AG20443 (cell line): ENCODE measurements at places on chromosomes 12 and 14.
A peak's percentile ranks its signal among the peaks of the same experiment; 100 is the strongest.

DNA sequence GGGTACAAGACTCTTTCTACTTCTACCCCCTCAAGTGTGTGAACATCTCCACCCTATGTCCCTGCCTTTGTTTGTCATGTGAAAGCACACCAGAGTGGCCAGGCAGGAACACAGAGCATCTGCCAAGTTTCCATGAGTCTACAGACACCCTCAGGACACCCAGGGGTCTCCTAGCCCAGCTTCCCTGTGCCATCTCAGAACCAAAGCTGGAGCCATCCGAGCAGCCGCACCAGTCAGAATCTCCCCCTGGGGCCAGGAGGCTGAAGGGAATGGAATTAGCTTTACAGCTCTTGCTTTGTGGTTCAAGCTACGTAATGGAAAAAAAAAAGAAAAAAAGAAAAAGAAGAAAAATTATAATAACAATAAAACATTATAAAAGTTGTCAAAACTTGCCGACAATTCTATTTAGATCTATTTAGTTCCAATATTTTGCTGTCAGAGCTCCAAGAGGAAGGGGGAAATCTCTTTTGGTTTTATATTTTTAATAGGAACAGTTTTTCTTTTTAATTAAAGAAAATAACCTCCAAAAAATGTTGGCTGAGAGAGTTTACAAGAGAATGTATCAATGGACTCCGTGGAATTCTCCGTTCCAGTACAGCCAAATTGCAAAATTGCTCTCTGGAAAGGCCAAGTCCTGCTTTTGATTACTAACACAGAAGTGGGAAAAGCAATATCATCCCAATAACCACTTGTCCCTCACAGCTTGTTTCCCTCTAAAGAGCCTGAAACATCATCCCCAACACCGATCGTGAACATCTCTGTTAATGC is 37.1 kb downstream of the TBX5 start:
- peak; percentile 53 for DNase-seq

- no peak for DNase-seq
Measured at GRCh38 chr12:120620624-120621023, 19.8 kb upstream of the CABP1 start.

- no peak for DNase-seq
Measured at GRCh38 chr12:71567537-71567936, 96.1 kb downstream of the ZFC3H1 start.

- DNase-seq: no peak
Measured at GRCh38 chr12:56995201-56995929, 11.0 kb downstream of the ZBTB39 start.

DNA sequence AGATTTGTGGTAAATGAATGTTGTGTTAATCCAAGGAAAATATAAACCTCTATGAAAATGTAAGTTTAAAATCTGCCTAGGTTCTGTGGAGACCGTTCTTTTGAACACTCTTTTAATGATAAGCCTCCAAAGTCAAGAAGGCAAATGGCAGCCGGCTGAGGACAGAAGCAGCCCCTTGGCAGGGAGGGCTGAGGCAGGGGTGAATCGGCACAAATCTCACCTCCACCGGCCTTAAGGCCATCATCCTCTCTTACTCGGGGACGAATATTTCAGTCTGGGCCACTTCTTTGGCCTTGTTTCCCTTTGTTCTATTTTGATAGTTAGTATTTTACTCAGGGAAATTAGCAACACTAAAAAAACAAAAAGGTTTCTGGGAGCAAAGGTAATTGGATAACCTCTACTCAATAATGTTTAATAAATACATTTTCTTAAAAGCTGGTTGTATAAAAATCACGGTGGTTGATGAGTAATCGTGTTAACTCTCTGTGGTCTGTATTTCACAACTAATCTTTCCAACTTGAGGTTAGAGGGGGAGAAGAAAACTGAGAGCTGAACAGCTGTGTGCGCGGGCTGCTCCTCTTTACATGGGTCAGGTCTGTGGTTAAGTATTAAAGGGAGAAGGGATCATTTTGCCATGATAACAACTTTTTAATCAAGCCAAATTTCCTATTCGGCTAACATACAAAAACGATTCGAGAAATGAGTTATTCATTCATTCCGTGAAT is 18.6 kb downstream of the LGMN start:
- DNase-seq: peak; percentile 38

DNA sequence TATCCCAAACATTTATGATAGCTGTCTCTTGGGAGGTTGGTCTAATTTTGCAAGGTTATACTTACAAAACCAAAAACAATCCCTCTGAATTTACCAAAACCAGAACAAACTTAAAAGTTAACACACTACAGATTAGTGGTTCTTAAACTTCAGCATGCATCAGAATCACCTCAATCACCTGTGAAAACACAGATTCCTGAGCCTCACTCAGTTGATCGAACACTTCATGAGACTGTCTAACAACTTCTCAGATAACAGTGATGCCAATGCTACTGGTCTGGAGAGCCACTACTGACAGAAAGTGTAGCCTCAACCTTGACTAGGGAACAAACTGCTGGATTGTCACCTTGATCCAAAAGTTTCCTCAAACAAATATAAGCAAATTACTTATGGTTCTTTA is 44.2 kb downstream of the ATP2B1 start:
- DNase-seq: no peak

GRCh38 chr12:3040026-3040656 is 37.0 kb upstream of the TSPAN9 start:
- DNase-seq: no peak
